ENCODE measurements at places on chromosomes 5 and 9.

- no peak for DNase-seq
Measured at GRCh38 chr5:111697215-111697614, 59.8 kb downstream of the NREP start.

DNA sequence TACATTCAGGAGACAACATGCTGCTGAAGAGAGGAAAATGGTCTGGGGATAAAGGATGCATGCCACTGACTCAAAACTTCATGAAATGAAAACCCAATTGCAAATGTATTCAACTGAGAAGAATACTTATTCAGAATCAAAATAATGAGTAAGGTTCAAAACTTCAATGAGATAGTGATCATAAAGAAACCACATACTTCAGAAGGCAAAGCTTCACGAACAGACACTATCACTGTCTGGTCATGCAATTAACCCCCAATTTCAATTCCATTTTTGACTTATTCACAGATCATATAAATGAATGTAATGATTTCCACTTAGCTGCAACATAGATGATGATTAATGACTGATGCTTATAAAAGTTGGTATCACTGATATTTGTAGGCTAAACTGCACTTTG, 33.0 kb upstream of the CTNNAL1 start:
- no peak for DNase-seq

- no peak for DNase-seq
Measured at GRCh38 chr9:36091026-36091953, 45.2 kb upstream of the GLIPR2 start.

GRCh38 chr5:15105799-15106393, 234.3 kb upstream of the ANKH start:
- DNase-seq: no peak

DNA sequence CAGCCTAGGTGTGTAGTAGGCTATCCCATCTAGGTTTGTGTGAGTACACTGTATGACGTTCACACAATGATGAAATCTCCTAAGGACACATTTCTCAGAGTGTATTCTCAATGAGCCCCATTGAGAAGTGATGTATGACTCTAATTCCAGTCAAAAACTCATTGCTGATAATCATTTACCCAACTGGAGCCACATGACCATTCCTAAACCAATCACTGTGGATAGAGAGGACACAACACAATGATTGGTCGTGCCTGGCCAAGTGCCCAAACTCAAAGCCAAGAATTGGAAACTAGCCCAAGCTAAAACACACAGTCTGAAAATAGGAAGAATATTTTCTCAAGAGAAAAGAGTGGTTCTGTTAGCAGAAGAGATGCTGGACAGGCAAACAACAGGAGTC, 191.2 kb downstream of the ZNF462 start:
- no peak for DNase-seq

GRCh38 chr5:172444110-172444510, 10.2 kb downstream of the SH3PXD2B start:
- DNase-seq: no peak

DNA sequence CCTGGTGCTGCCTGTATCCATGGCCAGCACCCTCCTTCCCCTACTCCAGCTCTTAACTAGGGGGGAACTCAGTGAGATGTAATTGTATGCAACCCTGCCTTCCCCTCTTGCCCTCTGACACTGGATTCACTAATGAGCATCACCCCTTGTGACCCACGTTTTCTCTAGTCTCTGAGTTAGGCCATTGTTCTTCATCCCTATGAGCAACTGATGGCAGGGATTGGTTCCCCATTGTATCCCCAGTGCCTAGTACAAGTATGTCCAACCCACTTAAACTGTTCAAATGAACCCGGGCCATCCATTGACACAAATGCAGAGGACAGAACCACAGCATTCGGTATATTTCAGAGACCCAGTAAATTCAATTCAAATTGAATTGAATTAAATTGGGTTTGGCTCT, 77.6 kb upstream of the ASTN2 start:
- no peak for DNase-seq

DNA sequence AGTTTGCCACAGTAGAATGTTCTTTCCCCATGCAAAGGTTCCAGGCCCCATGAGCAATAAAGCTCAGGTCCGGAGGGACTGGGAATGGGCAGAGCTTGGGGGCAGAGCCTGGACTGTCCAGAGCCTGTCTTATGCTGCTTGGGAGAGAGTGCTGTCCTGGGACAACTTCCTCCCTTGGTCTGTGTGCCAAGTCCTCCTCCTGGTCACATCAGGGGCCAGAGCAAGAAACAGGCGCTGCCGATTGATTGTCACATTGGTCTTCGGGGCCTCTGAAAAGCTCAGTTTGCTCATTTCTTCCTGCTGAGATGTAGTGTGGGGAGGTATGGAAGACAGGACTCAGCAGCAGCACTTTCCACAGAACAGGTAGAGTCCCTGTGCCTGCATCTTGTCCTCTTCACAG, 54.0 kb upstream of the FCN1 start:
- no peak for DNase-seq

DNA sequence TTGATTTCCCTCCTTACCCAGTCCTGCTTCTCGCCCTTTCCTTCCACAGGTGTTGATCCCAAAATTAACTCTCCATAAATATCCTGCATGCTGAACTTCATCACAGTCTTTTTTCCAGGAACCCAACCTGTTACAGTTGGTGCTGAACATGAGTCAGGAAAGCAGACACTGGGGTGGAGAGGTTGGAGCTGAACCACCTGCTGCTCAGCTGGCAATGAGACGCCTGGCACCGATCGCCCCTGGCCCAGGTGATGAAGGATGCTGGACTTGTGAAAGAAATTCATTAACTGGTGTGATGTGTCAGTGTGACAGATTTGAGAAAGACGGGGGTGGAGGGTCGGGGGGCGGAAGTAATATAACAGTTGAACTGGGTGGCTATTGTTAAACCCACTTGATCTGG, 30.6 kb downstream of the CPLX2 start:
- no peak for DNase-seq

DNA sequence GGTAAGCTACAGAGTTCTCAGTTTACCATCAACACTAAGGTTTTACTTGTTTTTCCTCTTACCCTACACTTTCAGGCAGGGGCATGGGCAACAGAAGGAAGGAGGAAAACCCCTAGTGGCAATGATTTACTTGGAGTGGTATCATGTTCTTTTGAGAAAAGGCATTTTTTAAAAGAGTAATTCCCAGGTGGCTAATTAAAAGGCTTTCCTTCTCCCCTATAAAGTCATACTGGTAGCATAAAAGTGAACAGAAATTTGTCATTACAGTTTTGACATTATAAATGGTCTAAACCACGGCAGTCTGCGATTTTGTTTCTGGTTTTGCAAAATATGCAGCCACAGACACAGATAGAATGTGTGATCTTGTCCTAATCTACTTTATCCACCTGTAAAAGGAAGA, 30.9 kb upstream of the OR2K2 start:
- DNase-seq: no peak

- no peak for DNase-seq
Measured at GRCh38 chr5:39115644-39116343, 41.6 kb upstream of the RICTOR start.

- DNase-seq: no peak
Measured at GRCh38 chr5:129905473-129906176, 1.4 kb downstream of the CHSY3 start.

DNA sequence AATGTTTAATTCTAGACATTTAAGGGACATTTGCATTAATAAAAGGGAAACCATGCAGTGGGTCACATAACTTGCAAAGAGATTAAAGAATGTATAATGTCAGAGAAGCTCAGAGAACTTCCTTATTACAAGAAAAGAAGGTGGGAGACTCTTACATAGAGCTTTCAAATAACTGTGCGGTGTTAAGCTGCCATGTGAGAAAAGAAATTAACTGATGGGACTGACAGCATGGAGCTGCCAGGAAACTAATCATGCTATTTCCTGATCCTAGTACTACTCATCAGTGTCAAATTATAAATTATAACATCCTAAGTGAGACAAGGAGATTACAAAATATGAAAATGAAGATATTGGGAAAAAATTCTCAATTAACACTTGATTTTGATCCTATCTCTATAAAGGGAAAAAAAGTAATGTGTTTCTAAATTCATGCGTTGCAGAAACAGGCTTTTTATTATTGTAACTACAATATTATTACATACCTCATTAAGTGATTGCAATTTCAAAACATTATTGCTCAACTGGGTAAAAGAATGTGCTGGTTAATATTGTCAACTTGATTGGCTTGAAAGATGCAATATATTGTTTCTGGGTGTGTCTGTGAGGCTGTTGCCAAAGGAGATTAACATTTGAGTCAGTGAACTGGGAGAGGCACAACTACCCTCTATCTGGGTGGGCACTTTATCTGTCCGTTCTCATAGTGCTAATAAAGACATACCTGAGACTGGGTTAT, 609.5 kb upstream of the NUDT12 start:
- no peak for DNase-seq

- DNase-seq: no peak
Measured at GRCh38 chr5:31983851-31984250, 190.3 kb downstream of the GOLPH3 start.

GRCh38 chr9:70816891-70817290, 304.5 kb downstream of the TRPM3 start:
- no peak for DNase-seq

- DNase-seq: no peak
Measured at GRCh38 chr9:79492092-79493009, 79.4 kb upstream of the TLE4 start.

- no peak for DNase-seq
Measured at GRCh38 chr5:113044776-113045465, 68.3 kb downstream of the DCP2 start.

DNA sequence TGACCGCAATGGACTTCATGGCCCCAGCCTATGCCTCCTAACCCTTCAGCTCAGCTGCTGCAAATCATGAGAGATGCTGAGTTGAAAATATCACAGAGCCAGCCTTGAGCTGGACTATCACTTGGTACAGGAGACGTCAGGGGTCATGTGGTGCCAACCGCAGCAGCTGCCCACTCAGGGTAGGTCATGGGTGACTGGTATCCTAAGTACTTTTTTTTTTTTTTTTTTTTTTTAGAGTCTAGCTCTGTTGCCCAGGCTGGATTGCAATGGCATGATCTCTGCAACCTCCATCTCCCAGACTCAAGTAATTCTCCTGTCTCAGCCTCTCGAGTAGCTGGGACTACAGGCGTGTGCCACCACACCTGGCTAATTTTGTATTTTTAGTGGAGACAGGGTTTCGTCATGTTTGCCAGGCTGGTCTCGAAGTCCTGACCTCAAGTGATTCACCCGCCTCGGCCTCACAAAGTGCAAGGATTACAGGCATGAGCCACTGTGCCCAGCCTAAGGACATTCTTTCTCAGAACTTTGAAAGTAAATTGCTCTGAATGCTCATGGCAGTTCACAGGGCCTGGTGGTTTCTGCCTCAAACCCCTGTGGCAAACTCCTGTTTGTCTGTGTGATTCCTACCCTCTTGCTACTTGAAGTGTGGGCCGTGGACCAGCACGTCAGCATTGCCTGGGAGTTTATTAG, 21.3 kb downstream of the WWC1 start:
- DNase-seq: no peak

Data from stimulated activated naive CD4-positive, alpha-beta T cell treated with Interleukin-2 at 50 U/mL for 16 hours (primary cell).